ENCODE measurements at places on chromosomes 1 and 21. TPM values are rescaled to one million over a fixed set of nuclear protein-coding genes. Genes with fewer than 3 reads are reported as not detected.

SMPDL3B gene
- not detected for total RNA-seq

LORICRIN gene
- total RNA-seq, result not detected

BPNT1 gene
- total RNA-seq, result 19.9 TPM

CD34 gene
- 72.5 TPM for total RNA-seq

FCGR3B gene
- total RNA-seq, result 1.8 TPM

PDZK1 gene
- not detected for total RNA-seq

FCRL6 gene
- total RNA-seq, result 0.32 TPM

OR2T35 gene
- not detected for total RNA-seq
